CD4-positive, alpha-beta memory T cell (primary cell): ENCODE measurements at places on chromosomes 5 and 9. TPM values are rescaled to one million over a fixed set of nuclear protein-coding genes. Genes with fewer than 3 reads are reported as not detected.

DNA sequence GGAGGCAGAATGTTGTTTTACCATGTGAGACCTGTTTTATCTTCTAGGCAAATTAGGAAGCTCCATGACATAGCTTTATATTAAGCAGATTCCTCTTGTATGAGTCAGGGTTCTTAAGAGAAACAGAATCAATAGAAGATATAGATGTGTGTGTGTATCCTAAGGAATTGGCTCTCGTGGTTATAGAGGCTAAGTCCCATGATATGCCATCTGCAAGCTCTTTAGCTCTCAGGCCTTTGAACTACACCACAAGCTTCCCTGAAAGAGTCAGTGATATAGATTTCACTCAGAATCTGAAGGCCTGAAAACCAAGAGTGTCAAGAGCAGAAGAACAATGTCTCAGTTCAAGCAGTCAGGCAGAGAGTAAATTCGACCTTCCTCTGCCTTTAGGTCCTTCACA, 365.8 kb upstream of the ZNF608 start:
- no peak for DNase-seq
- no peaks in the 10 kb centered on the region for H3K36me3 ChIP-seq
- no peaks in the 10 kb centered on the region for H3K4me1 ChIP-seq

DNA sequence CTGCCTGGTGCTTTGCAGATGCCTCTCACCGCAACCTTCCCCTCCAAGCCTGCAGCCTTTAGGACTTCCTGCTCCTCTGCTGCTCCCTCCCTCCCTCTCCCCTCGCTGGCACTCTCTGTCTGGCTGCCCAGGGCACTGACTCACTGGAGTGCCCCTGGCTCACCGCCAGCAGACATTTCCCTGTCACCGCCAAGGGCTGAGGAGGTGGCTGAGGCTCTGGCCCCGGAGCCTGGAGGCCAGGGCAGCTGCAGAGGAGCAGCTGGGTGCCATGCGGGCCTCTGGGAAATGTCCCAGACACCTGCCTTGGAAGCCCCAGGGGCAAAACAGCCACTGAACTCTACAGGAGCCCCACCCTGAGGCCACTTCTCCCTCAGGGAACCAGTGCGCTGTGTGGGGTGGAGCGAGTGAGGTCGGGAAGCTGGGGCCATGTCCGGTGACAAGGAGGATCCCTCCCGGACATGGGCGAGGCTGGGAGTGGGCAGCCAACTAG, 53.4 kb downstream of the TENT4A start:
- no peak for DNase-seq
- no peak overlapping the region for H3K4me3 ChIP-seq
- no peaks in the 10 kb centered on the region for H3K36me3 ChIP-seq
- H3K4me1 ChIP-seq, result no peaks in the 10 kb centered on the region

DNA sequence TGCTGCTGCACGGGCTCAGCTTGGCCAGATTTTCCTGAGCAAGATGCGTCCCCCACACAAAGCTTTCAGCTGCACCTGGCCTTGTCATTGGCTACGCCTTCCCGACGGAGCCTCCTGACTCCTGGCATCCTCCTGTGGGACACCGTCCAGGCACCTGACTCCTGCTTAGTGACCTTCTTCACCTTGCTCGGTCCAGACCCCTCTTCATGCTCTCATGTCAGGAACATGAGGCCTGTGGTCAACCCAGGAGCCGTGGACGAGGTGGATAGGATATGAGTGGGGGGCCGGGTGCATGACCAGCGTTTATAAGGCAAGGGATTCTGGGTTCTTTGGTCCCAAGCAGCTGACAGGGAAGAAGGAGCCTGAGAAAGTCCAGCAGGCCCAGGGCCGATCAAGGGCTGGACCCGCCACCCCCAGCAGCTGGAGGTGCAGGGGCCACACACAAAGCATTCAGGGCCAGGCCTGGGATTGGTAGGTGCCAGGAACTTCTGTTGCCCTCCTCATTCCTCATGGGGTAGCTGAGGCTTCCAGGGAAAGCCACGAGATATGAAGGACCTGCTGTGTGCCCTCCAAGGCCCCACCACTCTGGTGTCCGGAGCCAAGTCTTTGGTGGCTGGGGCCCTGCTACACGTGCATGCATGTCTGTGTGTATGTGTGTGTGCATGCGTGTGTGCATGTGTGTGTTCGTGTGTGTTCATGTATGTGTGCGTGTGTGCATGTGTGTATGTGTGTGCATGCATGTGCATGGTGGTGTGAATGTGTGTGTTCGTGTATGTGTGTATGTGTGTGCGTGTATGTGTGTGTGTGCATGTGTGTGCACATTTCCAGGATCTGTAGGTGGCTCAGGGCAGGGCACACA, 34.9 kb downstream of the SLC6A3 start:
- H3K27me3 ChIP-seq, result no peaks in the 10 kb centered on the region
- H3K27ac ChIP-seq, result no peak overlapping the region
- H3K36me3 ChIP-seq, result no peaks in the 10 kb centered on the region
- H3K4me3 ChIP-seq, result no peak overlapping the region
- no peak for DNase-seq

DNA sequence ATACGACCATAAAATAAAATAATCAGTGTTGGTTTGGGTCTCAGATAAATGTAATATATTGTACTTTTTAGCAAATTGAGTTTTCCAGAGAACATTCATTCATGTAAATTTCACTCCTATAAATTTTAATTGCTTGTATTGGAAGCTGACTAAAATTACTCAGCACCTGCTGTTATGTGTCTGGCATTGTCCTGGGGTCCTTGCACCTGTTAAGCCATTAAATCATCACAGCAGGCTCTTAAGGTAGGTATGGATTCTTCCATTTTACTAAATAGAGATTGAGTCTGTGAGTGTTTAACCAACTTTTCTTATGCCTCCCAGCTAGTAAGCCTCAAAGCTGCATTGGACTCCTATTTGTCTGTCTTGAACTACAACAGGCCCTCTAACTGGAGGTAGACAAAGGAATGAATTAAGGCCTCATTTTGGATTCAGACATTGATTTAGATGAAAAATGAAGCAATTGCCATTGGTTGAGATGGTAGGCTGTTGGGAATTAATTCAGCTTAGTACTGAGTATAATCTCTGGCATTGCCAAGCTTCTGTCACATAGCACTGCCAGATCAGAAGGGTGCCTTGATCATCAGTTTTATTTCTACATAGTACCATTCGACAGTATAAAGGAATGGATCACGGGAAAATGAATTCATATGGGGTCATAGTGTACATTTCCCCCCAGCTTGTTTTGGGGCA, 78.9 kb downstream of the PARP8 start:
- H3K36me3 ChIP-seq, result no peaks in the 10 kb centered on the region
- H3K27ac ChIP-seq, result peak overlapping the region; percentile 56
- H3K27me3 ChIP-seq, result no peaks in the 10 kb centered on the region
- DNase-seq, result peak; percentile 16
- peaks cover 88% of the 10 kb centered on the region for H3K4me1 ChIP-seq

- no peaks in the 10 kb centered on the region for H3K36me3 ChIP-seq
- no peaks in the 10 kb centered on the region for H3K27me3 ChIP-seq
- peak overlapping the region; percentile 98 for H3K27ac ChIP-seq
- peak overlapping the region; percentile 97 for H3K4me3 ChIP-seq
- peaks cover 52% of the 10 kb centered on the region for H3K4me1 ChIP-seq
These were observed 861 bp downstream of the UBQLN1 start for GRCh38 chr9:83706676-83707517.

GRCh38 chr9:105220451-105220850, 24.0 kb upstream of the SLC44A1 start:
- no peaks in the 10 kb centered on the region for H3K4me1 ChIP-seq
- H3K27ac ChIP-seq, result no peak overlapping the region
- no peaks in the 10 kb centered on the region for H3K27me3 ChIP-seq
- H3K36me3 ChIP-seq, result no peaks in the 10 kb centered on the region
- DNase-seq, result no peak

GRCh38 chr9:7375013-7375511, 424.5 kb downstream of the DMAC1 start:
- H3K4me3 ChIP-seq, result no peak overlapping the region
- no peaks in the 10 kb centered on the region for H3K4me1 ChIP-seq
- H3K36me3 ChIP-seq, result no peaks in the 10 kb centered on the region
- DNase-seq, result no peak
- H3K27me3 ChIP-seq, result no peaks in the 10 kb centered on the region
- no peak overlapping the region for H3K27ac ChIP-seq

- no peak overlapping the region for H3K27ac ChIP-seq
- no peak overlapping the region for H3K4me3 ChIP-seq
- DNase-seq, result no peak
- no peaks in the 10 kb centered on the region for H3K4me1 ChIP-seq
These were observed 134.7 kb downstream of the FBN2 start for GRCh38 chr5:128403333-128403732.

- no peak for DNase-seq
- H3K36me3 ChIP-seq, result no peaks in the 10 kb centered on the region
- no peak overlapping the region for H3K4me3 ChIP-seq
- H3K27ac ChIP-seq, result no peak overlapping the region
- H3K4me1 ChIP-seq, result no peaks in the 10 kb centered on the region
These were observed 31.7 kb downstream of the HSDL2 start for GRCh38 chr9:112411626-112412027.

DNA sequence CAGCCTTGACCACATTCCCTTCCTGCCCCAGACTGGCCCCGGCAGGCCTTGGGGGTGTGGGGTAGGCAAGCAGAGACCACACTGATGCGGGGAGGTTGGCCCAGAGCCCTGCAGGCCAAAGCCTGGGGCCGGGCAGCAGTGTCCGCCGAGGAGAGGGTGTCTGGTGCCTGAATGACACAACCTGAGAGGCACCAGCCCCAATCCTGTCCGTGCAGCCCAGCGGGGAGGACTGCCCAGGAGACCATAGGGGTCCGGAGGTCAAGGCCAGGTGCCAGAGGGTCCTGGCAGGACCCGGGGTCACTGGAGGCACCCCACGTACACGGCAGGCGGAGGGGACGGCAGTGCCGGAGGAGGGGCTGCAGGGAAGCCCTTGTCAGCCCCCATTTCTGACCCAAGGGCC, 5.6 kb upstream of the PTGDS start:
- no peak overlapping the region for H3K27ac ChIP-seq
- peaks cover 30% of the 10 kb centered on the region for H3K4me1 ChIP-seq
- no peaks in the 10 kb centered on the region for H3K36me3 ChIP-seq
- no peak overlapping the region for H3K4me3 ChIP-seq

- DNase-seq, result no peak
- no peak overlapping the region for H3K27ac ChIP-seq
- no peaks in the 10 kb centered on the region for H3K27me3 ChIP-seq
- peaks cover 22% of the 10 kb centered on the region for H3K4me1 ChIP-seq
- H3K36me3 ChIP-seq, result no peaks in the 10 kb centered on the region
These were observed 7.1 kb downstream of the TTC16 start for GRCh38 chr9:127723013-127723412.

GRCh38 chr5:165232509-165233028, 1727.2 kb downstream of the MAT2B start:
- no peak overlapping the region for H3K4me3 ChIP-seq
- H3K27me3 ChIP-seq, result no peaks in the 10 kb centered on the region
- no peak for DNase-seq
- no peak overlapping the region for H3K27ac ChIP-seq
- H3K4me1 ChIP-seq, result no peaks in the 10 kb centered on the region
- no peaks in the 10 kb centered on the region for H3K36me3 ChIP-seq

Gene SLC34A3
- not detected for polyA plus RNA-seq

Gene MYO10
- polyA plus RNA-seq, result 0.05 TPM

Gene ATP10B
- polyA plus RNA-seq, result not detected
